ENCODE measurements at places on chromosomes 5 and 9.

- DNase-seq = no peak
Observed at GRCh38 chr9:114606597-114607207, 4.4 kb upstream of the TMEM268 start.

DNA sequence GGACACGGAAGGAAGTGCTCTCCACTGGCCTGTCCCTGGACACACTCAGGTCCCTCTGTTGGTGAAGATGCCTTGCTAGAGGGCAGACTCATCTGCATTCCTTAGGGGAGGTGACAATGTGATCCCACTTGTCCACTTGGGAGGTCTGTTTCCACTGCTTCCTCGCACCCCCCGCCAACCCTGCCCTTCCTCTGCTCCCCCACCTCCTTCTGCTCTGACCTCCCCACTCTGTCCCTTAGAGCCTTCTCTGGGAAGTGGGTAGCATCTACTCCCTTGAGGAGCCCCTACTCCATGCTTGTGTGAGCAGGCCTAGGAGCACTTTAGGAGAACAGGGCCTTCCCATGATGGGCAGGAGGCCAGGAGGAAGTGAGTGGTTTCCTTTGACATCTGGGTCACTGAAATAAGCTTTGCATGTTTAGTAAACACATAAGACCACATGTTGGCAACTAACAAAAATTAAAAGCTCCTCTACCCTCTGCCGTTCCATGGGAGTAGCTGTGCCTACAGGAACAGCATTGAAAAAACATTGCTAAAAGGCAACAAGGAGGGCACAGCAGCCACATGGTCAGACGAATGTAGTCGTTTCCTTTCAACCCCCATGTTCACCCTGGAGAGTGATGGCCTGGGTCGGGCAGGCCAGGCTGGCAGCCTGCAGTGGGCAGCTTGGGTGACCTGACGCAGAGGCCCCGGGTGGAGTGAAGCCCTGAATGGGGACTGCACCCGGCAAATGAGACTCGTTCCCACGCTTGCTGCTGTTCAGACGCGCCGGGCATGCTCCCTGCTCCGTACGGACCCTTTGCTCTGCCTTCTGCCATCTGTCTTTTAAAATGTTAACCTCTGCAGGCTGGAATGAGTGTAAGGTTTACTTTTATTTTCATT is 634.0 kb downstream of the IRX1 start:
- no peak for DNase-seq

DNA sequence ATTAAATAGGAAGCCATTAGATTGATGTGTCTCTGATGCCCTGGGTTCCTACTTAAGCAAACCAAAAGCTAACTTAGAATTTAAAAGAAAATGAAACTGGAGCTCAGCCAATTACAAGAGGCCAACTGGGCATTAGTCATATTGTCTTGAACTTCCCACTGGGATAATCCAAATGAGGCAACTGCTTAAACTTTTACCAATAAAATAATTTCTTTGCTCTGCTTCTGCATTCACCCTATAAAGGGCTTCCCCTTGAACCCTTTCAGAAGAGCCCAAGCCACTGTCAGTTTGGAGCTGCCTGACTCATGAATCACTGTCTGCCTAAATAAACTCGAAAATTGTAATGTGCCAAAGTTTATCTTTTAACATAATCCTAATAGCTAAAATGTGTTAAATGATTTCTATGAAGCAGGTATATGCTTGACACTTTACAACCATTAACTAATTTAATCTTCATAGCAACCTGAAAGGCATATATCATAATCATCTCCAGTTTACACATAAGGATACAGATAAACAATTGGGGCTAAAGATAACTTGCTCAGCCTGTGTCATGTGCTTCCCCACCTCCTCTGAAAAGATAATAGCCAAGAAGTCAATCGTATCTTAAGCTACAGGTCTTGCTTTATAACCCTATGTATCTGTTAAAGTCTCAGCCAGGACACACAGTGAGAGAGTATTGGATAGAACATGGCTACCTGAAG is 11.5 kb downstream of the GPR150 start:
- no peak for DNase-seq

- peak; percentile 70 for DNase-seq
Observed at GRCh38 chr5:135473956-135474670, 22.0 kb upstream of the TIFAB start.

GRCh38 chr5:10320793-10321192 is 13.1 kb upstream of the CMBL start:
- DNase-seq = no peak

DNA sequence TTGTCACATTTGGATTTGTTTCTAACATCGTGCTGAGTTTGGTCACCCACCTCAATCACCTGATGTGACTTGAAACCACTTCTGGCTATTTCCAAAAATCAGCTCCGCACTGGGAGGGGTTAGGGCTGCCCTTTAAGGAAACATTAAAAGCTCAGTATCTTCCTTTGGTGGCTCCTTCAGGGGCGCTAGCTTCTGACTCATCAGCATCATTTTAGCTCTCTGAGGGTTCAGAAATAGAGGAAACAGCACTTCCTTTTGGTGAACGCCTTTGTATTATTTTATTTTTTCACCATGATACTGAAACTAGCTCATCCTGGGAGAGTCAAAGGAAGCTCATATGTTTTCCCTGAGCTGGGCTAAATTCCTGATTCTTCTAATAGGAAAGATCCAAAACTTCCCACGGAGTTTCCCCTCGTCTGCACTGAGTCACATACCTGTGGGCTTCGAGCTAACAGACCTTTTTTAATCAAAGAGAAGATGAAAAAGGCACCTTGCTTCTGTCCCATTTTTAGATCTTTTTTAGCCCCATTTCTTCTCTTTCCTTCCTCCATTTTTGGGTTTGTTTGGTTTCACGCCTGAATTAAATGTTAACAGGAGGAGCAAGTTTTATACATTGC is 48.2 kb downstream of the ROPN1L start:
- no peak for DNase-seq

DNA sequence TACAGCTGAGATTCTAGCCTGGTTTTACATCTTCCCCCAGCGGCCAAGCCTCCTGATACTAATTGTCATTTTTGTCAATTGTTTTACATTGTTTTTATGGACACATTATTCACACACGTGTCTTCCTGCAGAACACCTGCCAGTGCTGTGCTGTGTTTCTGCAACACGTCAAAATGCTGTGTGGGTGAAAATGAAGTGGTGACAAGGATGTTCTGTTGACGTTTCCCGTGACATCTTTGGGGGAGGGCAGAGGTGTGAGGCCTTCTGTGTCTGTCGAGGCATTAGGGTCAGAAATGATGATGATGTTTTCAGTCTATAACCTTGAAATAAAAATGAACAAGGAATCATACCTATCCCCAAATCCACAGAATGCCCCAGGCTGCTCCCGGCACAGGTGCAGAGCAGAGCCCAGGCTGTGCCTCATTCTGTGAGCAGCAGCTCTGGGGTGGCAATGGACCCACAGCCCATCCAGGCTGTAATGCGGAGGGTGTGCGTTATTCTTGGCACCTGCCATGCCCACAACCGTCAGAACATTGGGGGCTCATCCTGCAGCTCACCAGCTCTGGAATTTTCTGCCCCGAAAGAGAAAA is 23.6 kb upstream of the CEP72 start:
- no peak for DNase-seq

- DNase-seq = no peak
Observed at GRCh38 chr9:78472111-78472510, 175.2 kb downstream of the PSAT1 start.

DNA sequence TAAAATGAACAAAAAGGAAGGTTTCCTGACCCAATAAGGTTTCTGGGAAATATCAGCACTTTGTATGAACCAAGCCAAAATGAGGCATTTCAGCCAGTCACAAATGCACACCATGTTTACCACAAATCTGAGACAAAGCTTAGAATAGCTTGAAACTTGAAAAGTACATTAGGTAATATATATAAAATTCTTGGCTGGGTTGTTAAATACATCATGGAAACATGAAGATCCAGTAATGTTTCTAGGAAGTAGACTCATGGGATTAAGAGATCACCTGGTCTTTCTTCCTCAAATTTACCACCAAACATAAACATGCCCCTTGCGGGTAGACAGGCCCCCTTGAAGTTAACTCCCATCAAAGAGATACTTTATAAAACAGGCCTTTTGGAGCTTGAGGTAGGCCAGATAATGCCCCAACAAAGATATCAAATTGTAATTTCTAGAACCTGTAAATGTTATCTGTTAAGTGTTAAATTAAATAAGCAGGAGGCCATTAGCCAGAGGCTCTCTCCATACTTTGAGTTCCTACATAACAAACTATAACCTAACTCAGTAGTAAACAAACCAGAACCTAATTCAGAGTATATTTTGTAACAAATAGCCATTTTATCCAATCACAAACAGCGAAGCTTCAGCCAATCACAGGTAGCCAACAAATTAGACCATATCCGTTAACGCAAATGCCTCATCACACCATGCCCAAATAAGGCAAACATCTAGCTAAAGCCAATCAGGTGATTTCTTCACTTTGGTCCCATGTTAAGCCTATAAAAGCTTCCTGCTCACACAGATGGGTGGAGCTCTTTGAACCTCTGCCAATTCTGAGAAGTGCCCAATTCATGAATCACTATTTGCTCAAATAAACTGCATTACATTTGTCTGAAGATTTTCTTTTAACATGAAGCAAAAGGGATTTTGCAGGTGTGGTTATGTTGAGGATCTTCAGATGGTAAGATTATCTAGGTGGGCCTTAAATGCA is 127.9 kb upstream of the TARS1 start:
- no peak for DNase-seq

DNA sequence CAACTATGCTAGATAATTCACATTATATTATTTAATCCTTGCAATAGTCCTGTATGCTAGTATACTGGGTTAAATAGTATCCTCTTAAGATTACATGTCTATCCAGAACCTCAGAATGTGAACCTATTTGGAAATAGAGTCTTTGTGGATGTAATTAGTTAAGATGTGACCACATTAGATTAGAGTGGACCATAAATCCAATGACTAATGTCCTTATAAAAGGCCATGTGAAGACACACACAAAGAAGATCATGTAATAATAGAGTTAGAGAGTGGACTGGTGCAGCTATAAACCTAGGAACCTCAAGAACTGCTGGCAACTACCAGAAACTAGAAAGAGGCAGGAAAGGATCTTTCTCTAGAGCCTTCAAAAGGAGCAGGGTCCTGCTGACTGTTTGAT is 263.6 kb upstream of the PTGER4 start:
- no peak for DNase-seq

- no peak for DNase-seq
Observed at GRCh38 chr5:16884595-16884994, 51.5 kb downstream of the MYO10 start.

GRCh38 chr9:74630228-74630627 is 133.1 kb downstream of the RORB start:
- peak; percentile 3 for DNase-seq

DNA sequence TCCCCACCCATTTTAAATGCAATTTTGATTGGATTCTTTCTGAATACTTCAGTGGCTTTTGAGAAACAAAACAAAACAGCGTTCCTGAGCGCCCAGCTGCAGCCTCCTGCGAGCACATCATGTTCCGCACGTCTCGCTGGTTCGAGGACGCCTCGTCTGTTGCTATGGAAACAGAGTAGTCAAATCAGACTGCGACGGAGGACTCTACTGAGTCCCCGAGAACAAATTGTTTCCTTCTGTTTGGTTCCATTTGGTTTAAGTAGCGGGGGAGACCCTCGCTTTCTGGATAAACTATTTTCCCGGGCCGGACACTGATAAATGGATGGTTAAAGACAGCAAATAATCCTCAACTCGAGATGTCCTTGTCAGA is 69.0 kb downstream of the SLC28A3 start:
- peak; percentile 72 for DNase-seq

DNA sequence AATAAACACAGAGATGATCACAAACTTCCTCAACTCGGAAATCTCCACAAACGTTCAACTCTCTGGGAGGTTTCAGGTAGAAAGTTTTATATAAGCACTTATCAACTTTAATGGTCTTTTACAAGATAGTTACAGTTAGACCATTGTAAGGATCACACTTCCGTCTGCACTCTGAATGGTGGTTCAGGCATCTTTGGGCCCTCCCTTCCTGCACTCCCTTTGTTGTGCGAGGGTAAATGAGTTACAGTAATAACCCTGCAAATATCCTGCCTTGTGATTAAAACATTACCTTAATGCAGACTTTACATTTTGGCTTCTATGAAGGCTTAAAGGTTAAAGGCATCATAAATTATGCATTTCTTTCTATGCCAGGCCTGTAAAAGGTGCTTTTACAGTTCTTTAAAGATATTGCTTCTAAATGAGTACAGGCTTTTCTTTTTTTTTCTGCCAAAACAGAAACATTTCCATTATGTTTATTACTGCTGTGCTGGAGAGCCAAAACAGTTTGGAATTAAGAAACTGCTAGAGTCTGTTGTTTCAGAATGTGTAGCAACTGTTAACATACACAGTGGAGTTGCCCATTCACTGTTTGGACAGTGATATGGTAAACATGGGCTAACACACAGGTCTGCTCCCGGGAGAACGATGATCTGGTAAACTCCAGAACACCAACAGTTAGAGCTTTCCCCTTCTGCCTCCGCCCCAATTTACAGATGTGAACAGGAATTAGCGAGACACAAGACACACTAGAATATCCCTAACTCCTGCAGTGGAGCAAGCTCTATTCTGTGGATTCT is 1.1 kb downstream of the PRUNE2 start:
- no peak for DNase-seq

GRCh38 chr9:87611776-87612175 is 114.1 kb downstream of the DAPK1 start:
- no peak for DNase-seq

GRCh38 chr9:80790764-80791163 is 898.6 kb downstream of the TLE1 start:
- DNase-seq = no peak

- no peak for DNase-seq
Observed at GRCh38 chr9:6441269-6441668, 28.3 kb downstream of the UHRF2 start.

DNA sequence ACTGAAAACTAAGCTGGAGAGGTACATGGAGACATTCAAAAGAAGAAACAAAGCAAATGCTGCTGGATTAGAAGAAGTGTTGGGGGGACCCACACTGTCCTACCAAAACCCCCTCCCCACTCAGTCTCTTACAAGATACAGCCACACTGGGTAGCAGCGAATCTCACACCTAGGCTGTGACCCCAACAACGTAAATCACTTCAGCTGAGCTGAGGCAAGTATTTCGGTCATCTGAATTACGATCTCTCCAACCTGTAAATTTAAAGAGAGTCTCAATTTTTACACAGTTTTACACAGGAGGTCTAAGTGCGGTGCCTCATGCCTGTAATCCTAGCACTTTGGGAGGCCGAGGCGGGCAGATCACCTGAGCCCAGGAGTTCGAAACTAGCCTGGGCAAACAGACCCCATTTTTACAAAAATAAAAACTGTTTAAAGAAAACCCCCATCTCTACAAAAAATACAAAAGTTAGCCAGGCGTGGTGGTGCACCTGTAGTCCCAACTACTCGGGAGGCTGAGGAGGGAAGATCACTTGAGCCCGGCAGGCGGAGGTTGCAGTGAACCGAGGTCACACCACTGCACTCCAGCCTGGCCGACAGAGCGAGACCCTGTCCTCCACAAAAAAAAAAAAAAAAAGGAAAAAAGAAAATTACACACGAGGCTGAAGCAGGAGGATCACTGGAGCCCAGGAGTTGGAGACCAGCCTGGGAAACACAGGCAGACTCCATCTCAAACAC is 3.4 kb downstream of the CAMSAP1 start:
- DNase-seq = no peak

Data from ELF-1 (cell line).